Thymus (tissue), 14 donors: ENCODE measurements at places on chromosomes 7 and 10.
A peak's percentile ranks its signal among the peaks of the same experiment; 100 is the strongest.

- H3K27ac ChIP-seq: no peak overlapping the region
- no peaks in the 10 kb centered on the region for H3K4me1 ChIP-seq
- H3K4me3 ChIP-seq: no peak overlapping the region
- peaks cover 36% of the 10 kb centered on the region for H3K27me3 ChIP-seq
- no peak for DNase-seq
Observed at GRCh38 chr10:133088179-133088955, 643 bp downstream of the ADGRA1 start.

- H3K27me3 ChIP-seq: no peaks in the 10 kb centered on the region
- H3K4me1 ChIP-seq: no peaks in the 10 kb centered on the region
- H3K4me3 ChIP-seq: no peak overlapping the region
- H3K36me3 ChIP-seq: no peaks in the 10 kb centered on the region
Observed at GRCh38 chr10:35668865-35669650, 27.0 kb upstream of the FZD8 start.

DNA sequence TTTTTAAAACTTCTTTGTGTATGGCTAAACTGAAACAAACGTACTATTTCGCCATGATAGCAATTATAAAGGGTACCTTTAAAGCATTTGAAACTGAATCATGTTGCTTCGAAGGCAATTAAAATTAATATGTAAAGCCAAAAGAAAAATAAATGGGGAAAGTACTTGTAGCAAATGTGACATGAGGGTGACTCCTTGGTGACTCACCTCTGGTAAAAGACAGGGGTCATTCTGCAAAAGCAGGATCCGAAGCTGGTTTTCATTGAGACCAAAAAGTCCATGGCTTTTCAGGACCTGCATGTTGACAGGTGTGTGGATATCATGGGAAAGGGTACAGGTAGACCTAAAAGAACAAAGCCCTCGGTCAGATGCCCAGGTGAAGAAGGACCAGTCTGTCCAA is 1.5 kb downstream of the ZC3HAV1L start:
- DNase-seq: no peak
- H3K4me1 ChIP-seq: peaks cover 19% of the 10 kb centered on the region
- no peak overlapping the region for H3K27ac ChIP-seq
- peak overlapping the region; percentile 50 for H3K4me3 ChIP-seq

- no peak overlapping the region for H3K4me3 ChIP-seq
- no peaks in the 10 kb centered on the region for H3K4me1 ChIP-seq
- DNase-seq: no peak
- no peaks in the 10 kb centered on the region for H3K36me3 ChIP-seq
- H3K27me3 ChIP-seq: no peaks in the 10 kb centered on the region
Observed at GRCh38 chr10:72574636-72575035, 51.2 kb downstream of the MICU1 start.

DNA sequence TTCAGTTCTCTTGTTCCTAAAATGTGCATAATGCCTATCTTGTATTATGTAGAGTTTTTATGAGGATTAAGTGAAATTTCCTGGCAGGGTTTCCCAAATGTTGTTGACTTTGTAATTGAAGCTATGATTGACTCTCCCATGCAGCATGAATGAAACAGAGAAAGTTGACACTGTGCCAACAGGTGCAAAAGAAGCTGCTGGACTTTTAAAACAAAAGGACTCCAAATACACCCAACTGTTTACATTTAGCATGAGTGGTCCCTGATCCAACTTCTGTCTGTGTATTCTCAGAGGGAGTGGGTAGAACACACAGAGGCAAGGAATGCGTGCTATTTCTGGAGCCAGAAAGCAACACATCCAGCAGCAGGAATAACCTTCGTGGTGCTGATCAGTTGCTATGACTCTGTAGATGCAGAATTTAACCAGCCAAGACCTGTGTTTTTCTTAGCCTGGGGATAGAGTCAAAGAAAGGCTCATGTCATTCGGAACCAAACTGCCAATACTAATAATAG is 14.4 kb upstream of the RBM20 start:
- H3K36me3 ChIP-seq: no peaks in the 10 kb centered on the region
- no peak for DNase-seq
- H3K4me3 ChIP-seq: no peak overlapping the region

- H3K4me1 ChIP-seq: no peaks in the 10 kb centered on the region
- DNase-seq: no peak
- peaks cover 82% of the 10 kb centered on the region for H3K36me3 ChIP-seq
- no peak overlapping the region for H3K27ac ChIP-seq
- H3K27me3 ChIP-seq: no peaks in the 10 kb centered on the region
Observed at GRCh38 chr10:824497-824896, 107.0 kb downstream of the LARP4B start.

- H3K27me3 ChIP-seq: peaks cover 58% of the 10 kb centered on the region
- DNase-seq: no peak
- H3K4me3 ChIP-seq: peak overlapping the region; percentile 43
- H3K36me3 ChIP-seq: peaks cover 3% of the 10 kb centered on the region
- H3K27ac ChIP-seq: no peak overlapping the region
- peaks cover 22% of the 10 kb centered on the region for H3K4me1 ChIP-seq
Observed at GRCh38 chr7:2521952-2522591, 2.5 kb downstream of the LFNG start.

GRCh38 chr7:19305698-19306097 is 160.5 kb upstream of the FERD3L start:
- no peaks in the 10 kb centered on the region for H3K4me1 ChIP-seq
- no peak for DNase-seq
- no peak overlapping the region for H3K4me3 ChIP-seq
- no peak overlapping the region for H3K27ac ChIP-seq

DNA sequence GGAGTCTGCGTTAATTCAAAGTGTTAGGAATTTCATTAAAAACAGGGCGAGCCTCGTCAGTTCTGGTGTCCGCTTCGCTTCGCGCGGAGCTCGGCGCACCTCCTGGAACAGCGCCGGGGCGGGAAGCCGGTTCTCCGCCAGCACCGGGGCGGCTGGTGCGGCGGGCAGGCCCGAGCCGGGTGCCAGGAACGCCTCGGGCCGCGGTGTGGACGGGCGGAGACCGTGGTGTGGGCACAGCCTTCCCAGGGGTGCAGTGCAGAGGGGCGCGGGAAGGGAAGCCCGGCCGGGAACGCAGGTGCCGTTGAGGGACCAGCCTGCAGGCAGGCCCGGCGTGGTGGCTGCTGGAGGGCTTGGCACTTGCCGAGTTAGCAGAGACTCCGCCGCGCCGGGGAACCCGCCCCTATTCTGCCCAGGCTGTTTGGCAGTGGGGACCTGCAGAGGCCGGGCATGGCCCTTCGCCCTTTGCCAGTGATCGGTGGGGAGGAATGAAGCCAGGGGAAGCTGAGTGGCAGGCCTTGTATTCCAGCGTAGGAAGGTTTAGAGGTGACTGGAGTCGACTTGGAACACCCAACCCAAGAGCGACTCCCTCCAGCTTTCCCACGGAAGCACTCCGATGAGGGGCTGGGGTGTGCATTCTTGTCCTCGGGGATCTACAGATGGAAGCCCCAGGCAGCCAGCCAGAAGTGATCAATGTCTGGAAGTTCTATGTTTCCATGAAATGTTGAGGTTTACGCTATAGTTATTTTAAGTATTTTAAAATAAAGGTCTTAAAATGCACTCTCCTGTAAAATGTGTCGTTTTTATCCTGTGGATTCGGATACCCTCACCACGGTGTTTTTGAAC is 945 bp upstream of the RHEB start:
- no peaks in the 10 kb centered on the region for H3K27me3 ChIP-seq
- peak overlapping the region; percentile 89 for H3K4me3 ChIP-seq
- peaks cover 31% of the 10 kb centered on the region for H3K4me1 ChIP-seq
- H3K27ac ChIP-seq: peak overlapping the region; percentile 73

DNA sequence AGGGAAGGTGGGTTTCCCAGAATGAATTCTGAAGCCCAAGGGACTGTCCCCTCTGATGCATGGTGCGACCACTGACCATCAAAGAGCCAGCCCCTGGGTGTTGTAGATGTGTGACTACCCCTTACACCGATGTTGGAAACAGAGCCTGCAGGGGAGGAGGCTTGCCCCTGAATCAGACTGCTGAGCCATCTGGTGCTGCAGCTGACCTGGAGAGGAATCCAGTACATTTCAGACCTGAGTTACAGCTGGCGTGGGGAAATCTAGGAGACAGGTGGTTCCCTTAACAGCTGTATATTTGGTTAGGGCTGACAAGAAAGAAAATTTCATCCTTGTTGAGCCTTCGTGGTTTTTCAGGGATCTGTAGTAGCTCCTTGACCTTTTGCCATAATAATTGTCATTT is 195.5 kb downstream of the CELF2 start:
- H3K27ac ChIP-seq: peak overlapping the region; percentile 20
- H3K4me1 ChIP-seq: peaks cover 46% of the 10 kb centered on the region
- H3K4me3 ChIP-seq: no peak overlapping the region
- no peak for DNase-seq

GRCh38 chr7:42831718-42832522 is 80.0 kb downstream of the C7orf25 start:
- no peaks in the 10 kb centered on the region for H3K27me3 ChIP-seq
- no peak for DNase-seq
- no peaks in the 10 kb centered on the region for H3K36me3 ChIP-seq
- H3K4me3 ChIP-seq: no peak overlapping the region

- DNase-seq: no peak
- H3K27me3 ChIP-seq: no peaks in the 10 kb centered on the region
- peak overlapping the region; percentile 98 for H3K4me3 ChIP-seq
Observed at GRCh38 chr10:6578251-6578771, 1.8 kb downstream of the PRKCQ start.

GRCh38 chr10:20630092-20630643 is 266.9 kb downstream of the NEBL start:
- no peak for DNase-seq
- no peak overlapping the region for H3K27ac ChIP-seq
- H3K4me1 ChIP-seq: no peaks in the 10 kb centered on the region
- no peaks in the 10 kb centered on the region for H3K36me3 ChIP-seq
- no peaks in the 10 kb centered on the region for H3K27me3 ChIP-seq

DNA sequence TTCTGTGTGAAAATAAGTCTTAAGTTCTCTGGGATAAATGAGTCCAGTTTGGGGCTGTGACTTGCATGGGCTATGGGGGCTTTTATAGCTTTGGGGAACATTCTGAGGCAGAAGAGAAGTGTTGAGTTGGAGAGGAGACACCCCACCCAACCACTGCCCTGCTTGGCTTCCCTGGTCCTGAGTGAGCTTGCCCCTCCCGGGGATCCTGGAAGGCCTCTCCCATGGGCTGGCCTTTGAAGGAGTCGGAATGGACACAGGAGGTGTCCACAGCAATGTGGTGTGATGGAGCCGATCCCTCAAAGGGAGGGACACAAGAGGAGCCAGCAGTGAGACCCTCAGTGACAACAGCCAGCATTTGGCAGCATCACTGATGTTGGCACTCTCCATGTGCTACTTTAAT is 89.8 kb downstream of the GLRX3 start:
- no peak overlapping the region for H3K4me3 ChIP-seq
- DNase-seq: no peak
- no peaks in the 10 kb centered on the region for H3K27me3 ChIP-seq

GRCh38 chr7:25037325-25037724 is 57.3 kb upstream of the OSBPL3 start:
- H3K36me3 ChIP-seq: no peaks in the 10 kb centered on the region
- no peak for DNase-seq
- no peak overlapping the region for H3K4me3 ChIP-seq

GRCh38 chr7:45173596-45174327 is 16.2 kb downstream of the RAMP3 start:
- no peak overlapping the region for H3K4me3 ChIP-seq
- no peaks in the 10 kb centered on the region for H3K4me1 ChIP-seq
- H3K27ac ChIP-seq: no peak overlapping the region
- H3K36me3 ChIP-seq: no peaks in the 10 kb centered on the region
- no peaks in the 10 kb centered on the region for H3K27me3 ChIP-seq
